Ascending aorta (tissue), 2 donors: ENCODE measurements at places on chromosomes 2 and 18. TPM values are rescaled to one million over a fixed set of nuclear protein-coding genes. Genes with fewer than 3 reads are reported as not detected.
A peak's percentile ranks its signal among the peaks of the same experiment; 100 is the strongest.

DNA sequence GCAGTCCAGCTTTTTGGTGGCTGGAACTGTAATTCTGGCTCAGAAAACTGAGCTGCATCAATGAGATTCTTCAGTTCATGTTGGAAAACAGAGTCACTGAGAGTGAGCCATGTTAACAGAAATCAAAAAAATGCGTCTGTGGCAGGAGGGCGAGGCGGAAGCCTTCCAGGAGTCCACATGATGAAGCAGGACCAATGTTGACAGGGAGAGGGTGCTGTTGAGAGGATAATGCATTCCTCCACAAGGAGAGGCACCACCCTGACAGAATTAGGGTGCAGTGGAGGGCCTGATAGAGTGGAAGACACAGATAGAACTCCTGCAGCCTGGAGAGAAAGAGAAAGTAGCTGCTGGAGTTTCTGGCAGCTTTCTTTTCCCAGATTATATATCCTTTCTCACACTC lies 111.5 kb downstream of the MGAT5 start:
- H3K4me1 ChIP-seq: peaks cover 15% of the 10 kb centered on the region
- H3K27me3 ChIP-seq: no peaks in the 10 kb centered on the region
- H3K4me3 ChIP-seq: no peak overlapping the region
- no peak for DNase-seq

GRCh38 chr2:186456941-186457340 lies 29.1 kb upstream of the ZC3H15 start:
- H3K4me3 ChIP-seq: no peak overlapping the region
- no peaks in the 10 kb centered on the region for H3K4me1 ChIP-seq
- H3K36me3 ChIP-seq: peaks cover 4% of the 10 kb centered on the region
- H3K27ac ChIP-seq: no peak overlapping the region

GRCh38 chr2:64232266-64232665 lies 88.0 kb upstream of the PELI1 start:
- H3K27me3 ChIP-seq: no peaks in the 10 kb centered on the region
- no peak overlapping the region for H3K4me3 ChIP-seq
- H3K4me1 ChIP-seq: peaks cover 7% of the 10 kb centered on the region
- no peaks in the 10 kb centered on the region for H3K36me3 ChIP-seq
- H3K27ac ChIP-seq: no peak overlapping the region

The MAB21L4 gene
- total RNA-seq: not detected

GRCh38 chr2:240203031-240203787 lies 62.8 kb upstream of the OTOS start:
- no peak overlapping the region for H3K27ac ChIP-seq
- no peak for DNase-seq
- no peaks in the 10 kb centered on the region for H3K4me1 ChIP-seq
- H3K27me3 ChIP-seq: no peaks in the 10 kb centered on the region
- H3K4me3 ChIP-seq: no peak overlapping the region

DNA sequence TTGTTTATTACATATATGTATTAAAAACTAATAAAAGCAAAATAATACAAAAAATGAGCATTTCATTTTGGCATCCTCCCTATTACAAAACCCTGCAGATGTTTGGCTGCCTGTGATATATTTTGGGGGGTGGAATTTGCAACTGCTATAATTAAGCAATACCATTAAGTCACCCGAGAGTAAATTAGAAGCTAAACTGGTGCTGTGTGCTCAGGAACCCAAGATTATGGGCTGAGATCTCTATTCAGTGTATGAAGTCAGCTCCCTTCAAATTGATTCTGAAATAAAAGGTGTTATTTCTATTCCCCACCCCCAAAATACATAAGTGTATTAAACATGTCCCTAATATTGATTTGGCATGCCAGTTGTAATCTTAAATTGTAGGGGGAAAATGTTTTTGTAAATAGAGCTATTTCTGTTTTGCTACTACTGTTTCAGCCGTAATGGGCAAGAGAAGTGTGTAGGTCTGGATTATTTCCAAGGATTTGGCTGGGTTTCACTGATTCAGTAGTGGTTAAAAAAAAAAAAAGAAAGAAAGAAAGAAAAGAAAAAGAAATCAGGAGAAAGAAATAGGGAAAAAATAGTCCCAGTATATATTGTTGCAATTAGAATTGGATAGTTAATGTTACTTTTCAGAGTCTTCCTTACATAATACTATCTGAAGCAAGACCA lies 110.9 kb downstream of the SS18 start:
- no peaks in the 10 kb centered on the region for H3K36me3 ChIP-seq
- H3K4me1 ChIP-seq: no peaks in the 10 kb centered on the region
- no peak overlapping the region for H3K27ac ChIP-seq
- no peak for DNase-seq
- H3K4me3 ChIP-seq: no peak overlapping the region
- no peaks in the 10 kb centered on the region for H3K27me3 ChIP-seq

DNA sequence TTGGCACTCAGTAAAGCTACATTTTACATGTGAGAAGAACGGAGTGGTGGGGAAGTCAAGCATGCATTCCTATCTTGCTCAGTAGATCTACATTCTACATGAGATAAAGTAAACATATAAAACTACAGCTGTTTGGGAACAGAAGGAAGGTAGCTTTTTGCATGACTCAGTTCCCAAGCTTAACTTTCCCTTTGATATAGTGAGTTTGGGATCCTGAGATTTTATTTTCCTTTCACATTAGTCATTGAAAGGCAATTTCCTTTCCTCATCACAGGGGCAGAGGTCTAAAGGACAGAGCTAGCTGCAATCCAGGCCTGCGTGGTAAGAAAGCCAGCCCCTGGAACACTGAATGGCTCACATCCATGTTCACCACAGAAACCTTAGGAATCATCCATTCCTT lies 257.2 kb downstream of the SRBD1 start:
- H3K36me3 ChIP-seq: no peaks in the 10 kb centered on the region
- H3K4me3 ChIP-seq: no peak overlapping the region
- H3K4me1 ChIP-seq: no peaks in the 10 kb centered on the region
- peak overlapping the region; percentile 22 for H3K27ac ChIP-seq

- H3K27me3 ChIP-seq: no peaks in the 10 kb centered on the region
- H3K27ac ChIP-seq: no peak overlapping the region
- no peaks in the 10 kb centered on the region for H3K4me1 ChIP-seq
- H3K4me3 ChIP-seq: no peak overlapping the region
- DNase-seq: no peak
- H3K36me3 ChIP-seq: no peaks in the 10 kb centered on the region
Measured at GRCh38 chr2:235142601-235143000, 190.8 kb downstream of the SH3BP4 start.
